NCI-H1048 (cell line): ENCODE measurements at places on chromosomes 6 and 20.
A peak's percentile ranks its signal among the peaks of the same experiment; 100 is the strongest.

- no peak for DNase-seq
Measured at GRCh38 chr6:130578713-130579112, 212.9 kb downstream of the TMEM200A start.

DNA sequence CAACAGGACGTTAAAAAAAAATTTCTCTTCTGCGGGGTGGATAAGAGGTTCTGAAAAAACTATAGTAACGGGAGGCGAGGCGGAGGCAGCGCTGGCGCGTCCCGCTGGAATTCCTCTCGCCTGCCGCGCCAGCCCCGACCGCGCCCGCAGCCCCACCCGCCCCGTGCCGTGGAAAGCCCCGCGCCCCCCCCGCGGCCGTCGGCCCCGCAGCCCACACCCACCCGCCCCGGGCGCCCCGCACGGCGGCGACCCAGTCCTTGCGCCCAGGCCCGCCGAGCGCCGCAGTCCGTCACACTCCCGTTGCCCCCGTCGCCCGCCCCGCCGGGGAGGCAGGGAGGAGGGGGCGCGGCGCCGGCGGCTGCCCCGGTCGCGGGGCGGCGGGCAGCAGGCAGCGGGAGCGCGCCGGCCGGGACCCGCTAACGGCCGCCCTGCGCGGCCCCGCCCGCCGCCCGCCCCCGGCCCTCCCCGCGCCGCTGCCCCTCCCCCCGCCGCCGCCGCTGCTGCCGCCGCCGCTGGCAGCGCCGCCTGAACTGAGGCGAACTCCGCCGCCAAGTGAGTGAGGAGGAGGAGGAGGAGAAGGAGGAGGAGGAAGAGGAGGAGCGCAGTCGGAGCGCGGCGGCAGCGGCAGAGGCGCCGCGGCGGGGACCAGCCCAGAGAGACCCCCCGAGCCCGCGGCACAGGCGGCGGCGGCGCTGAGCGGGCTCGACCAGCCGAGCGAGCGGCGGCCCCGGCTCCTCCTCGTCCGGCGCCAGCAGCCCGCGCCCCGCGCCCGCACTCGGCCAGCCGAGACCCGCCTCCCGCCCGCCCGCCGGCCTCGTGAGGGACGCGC lies at the start of gene QKI:
QKI (plus strand) TSS at position 602 of the 829 bp plus-strand sequence. CDS start 476 bp downstream, outside the sequence.
- peak; percentile 22 for DNase-seq

GRCh38 chr6:7234547-7234946 lies 78.5 kb downstream of the SSR1 start:
- DNase-seq = no peak

DNA sequence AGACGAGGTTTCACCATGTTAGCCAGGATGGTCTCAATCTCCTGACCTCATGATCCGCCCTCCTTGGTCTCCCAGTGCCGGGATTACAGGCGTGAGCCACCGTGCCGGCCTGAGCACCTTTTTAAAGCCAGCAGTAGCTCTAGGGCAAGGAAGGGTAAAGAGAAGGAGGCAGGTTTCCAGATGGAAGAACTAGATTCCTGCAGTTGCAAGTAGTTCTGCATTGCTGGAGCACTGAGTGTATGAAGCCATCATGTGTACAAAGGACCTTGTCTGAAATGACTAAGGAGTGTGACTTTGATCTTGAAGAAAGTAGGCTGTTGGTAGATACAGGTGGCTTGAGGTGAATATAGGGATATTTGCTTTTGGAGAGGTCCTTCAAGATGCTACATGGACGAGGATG lies 4.2 kb downstream of the OR2A4 start:
- no peak for DNase-seq

- peak; percentile 51 for DNase-seq
Measured at GRCh38 chr6:101129851-101130250, 248.7 kb upstream of the ASCC3 start.

DNA sequence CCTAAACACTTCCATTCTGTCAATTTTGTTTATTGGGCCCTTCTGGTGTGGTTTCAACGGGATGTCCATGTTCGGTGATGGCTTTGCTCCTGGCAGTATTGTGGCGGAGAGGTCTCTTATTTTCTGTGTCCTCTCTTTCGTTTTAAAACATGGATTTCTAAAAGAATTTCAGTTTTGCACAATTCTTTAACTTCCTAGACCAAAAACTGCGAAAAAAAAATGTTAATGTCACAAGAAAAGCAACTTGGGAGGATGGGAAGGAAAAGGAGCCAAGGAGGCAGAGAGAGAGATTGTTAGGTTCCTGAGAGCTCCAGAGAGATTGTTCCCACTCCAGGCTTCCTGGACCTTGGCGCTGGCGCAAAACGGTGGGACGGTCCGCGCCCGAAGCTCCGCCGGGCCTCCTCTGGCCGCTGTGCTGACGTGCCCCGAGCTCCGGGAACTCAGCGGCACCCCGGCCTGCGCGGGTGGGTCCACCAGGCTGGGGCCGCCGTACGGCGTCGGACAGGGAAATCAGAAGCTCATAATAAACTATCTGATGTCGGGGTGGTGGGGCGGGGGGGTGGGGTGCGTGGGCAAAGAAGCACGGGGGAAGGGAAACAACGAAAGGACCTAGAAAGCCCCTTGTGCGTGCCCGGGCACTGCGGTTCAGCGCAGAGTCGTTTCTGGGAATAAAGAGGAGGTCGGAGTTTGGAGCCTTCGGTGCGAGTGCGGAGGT lies 951 bp upstream of the OLIG3 start:
- DNase-seq = no peak

DNA sequence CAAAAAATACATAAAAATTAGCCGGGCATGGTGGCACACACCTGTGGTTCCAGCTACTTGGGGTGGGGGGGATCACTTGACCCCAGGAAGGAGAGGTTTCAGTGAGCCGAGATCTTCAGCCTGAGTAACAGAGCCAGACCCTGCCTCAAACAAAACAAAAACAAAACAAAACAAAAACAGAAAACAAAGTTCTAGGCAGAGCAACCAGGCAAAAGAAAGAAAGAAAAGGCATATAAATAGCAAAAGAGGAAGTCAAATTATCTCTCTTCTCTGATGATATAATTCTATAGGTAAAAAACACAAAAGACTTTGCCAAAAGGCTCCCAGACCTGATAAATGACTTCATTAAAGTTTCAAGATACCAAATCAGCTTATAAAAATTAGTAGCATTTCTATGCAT lies 446.9 kb downstream of the HAO1 start:
- DNase-seq = no peak

GRCh38 chr6:143807103-143807772 lies 35.9 kb upstream of the LTV1 start:
- no peak for DNase-seq

- DNase-seq = peak; percentile 8
Measured at GRCh38 chr20:58669287-58670006, 18.4 kb downstream of the STX16 start.

GRCh38 chr6:149751239-149751638 lies 1.7 kb downstream of the PCMT1 start:
- no peak for DNase-seq

GRCh38 chr6:148005806-148006205 lies 336.8 kb upstream of the SASH1 start:
- no peak for DNase-seq

DNA sequence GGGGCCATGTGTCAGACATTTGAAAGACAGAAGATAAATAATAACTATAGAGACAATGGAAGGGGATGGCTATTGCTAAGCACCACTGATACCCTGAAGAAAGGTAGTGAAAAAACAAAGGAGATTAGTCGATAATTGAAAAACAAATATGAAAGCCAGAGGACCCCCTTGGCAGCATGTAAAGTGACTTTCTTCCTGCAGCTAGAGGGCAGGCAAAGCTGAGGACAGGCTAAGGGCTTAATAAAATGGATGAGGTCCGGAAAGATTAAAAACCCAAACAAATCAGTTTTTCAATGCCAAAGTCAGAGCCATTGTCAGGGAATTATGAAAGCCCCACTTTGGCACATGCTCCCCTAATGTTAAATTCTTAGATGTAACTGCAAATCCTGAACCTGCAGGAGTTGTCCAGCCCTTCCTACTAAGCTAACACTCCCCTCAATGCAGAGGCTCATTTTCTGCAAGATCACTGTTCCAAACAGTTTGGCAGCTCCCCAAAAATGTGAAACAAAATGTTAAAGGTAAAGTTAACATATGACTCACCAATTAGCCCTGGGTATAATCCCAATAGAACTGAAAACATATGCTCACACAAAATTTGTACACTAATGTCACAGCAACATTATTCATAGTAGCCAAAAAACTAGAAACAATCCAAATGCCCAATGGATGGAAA lies 1177.9 kb downstream of the GRIK2 start:
- DNase-seq = no peak

DNA sequence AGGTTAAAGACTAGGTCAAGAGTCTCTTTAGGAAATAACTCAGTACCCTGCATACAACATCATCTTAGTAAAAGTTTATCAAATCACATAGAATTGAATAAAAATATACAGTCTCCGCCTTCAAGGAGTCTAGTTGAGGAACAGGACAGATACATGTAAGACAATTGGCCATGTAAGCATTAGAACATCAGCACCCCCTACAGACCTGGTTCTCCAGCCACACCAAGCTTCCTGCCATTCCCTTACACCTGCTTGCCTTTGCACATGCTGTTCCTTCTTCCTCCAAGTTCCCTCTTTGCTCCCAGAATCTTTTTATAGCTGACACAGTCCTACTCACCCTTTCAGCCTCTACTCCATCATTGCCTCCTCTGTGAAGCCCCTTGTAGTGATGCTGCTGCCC lies 187.8 kb upstream of the LRFN2 start:
- no peak for DNase-seq

DNA sequence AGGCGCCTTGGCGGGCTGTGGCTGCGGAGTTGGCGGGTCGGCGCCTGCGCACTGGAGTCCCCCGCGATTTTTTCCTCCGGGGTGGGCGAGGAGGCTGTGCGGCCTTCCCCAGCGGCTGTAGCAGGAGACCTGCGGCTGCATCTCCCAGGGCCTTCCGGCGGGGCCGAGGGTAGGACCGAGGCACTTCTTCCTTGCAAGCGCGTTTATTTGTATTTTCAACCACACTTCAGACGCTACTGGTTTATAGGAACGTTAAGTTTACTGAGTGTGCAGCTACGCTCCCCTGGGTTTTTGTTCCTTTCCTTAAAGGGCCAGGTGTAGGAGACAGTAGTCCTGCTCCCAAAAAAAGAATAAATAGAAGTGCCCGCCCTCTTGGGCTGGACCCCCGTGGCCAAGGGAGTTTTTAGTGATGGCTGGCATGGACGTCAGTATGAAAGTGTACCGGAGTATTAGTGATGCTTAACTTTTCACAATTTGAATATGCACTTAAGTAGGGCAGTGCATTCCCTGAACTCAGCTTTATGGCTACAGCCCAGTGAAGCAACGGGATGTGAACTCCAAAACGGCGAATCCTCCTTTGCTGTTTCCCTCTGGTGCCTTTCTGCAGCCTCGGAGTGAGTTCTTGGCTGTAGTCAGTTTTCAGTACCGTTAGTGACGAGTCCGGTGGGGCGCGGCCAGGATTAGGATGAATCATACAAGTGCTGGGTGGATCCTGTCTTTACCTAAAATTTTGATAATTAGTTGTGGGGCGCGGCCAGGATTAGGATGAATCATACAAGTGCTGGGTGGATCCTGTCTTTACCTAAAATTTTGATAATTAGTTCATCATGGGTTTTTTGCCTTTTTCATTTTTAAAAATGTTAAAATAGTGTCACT lies 1.0 kb upstream of the FBXO5 start:
- no peak for DNase-seq

- no peak for DNase-seq
Measured at GRCh38 chr20:52793339-52793963, 178.7 kb upstream of the TSHZ2 start.

GRCh38 chr20:3923818-3924217 lies 34.6 kb downstream of the PANK2 start:
- DNase-seq = no peak
